Lower lobe of right lung (tissue), 2 donors: ENCODE measurements at places on chromosomes 16 and 17. TPM values are rescaled to one million over a fixed set of nuclear protein-coding genes. Genes with fewer than 3 reads are reported as not detected.

DNA sequence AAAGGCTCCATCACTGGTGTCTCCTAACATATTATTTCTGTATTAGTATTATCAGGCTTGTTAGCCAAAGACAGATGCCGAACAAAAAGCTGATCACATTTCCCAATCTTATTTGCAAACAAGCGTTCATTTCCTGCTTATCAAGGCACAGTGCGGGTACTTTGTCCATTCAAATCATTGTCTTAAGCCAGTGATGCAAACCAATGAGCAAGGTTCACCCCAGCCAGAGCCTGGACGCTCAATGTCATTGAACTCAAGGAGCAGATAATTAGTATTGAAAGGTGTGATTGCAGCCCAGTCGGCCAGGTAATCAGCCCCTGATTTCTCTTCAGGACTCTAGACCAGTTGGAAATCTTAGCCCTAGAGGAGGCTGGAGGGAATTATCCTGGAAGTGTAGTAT is 20.4 kb upstream of the SOX9 start:
- no peak overlapping the region for H3K27ac ChIP-seq
- no peaks in the 10 kb centered on the region for H3K27me3 ChIP-seq
- DNase-seq = no peak
- no peaks in the 10 kb centered on the region for H3K36me3 ChIP-seq
- H3K4me3 ChIP-seq = no peak overlapping the region

DNA sequence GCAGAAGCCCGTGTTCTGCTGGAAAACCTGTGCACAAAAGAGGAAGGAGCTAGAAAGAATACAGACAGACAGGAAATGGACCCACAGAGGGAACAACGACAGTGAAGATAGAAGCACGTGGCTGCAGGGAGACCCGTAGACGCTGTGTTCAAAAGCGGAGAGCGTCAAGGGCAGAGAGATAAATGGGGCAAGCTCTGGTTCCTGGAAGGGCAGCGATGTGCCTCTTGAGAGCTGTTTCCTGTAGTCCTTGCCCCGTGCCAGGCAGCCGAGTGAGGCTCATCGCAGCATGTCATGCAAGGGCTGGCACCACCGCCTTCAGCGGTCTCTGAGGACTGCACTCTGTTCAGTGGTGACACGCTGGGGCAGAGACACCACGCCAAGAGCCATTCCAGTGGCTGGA is 43.6 kb upstream of the CACNG5 start:
- no peak overlapping the region for H3K27ac ChIP-seq
- H3K4me1 ChIP-seq = no peaks in the 10 kb centered on the region
- DNase-seq = no peak
- H3K27me3 ChIP-seq = no peaks in the 10 kb centered on the region
- peaks cover 28% of the 10 kb centered on the region for H3K36me3 ChIP-seq
- H3K4me3 ChIP-seq = no peak overlapping the region

- H3K4me3 ChIP-seq = no peak overlapping the region
- peak; percentile 56 for DNase-seq
- H3K36me3 ChIP-seq = no peaks in the 10 kb centered on the region
- no peak overlapping the region for H3K27ac ChIP-seq
- H3K4me1 ChIP-seq = no peaks in the 10 kb centered on the region
- peaks cover 16% of the 10 kb centered on the region for H3K27me3 ChIP-seq
These were observed 402.7 kb upstream of the TNRC6C start for GRCh38 chr17:77555741-77556291.

- no peaks in the 10 kb centered on the region for H3K36me3 ChIP-seq
- no peaks in the 10 kb centered on the region for H3K4me1 ChIP-seq
- no peaks in the 10 kb centered on the region for H3K27me3 ChIP-seq
- DNase-seq = no peak
- H3K27ac ChIP-seq = no peak overlapping the region
These were observed 9.4 kb upstream of the TOP2A start for GRCh38 chr17:40427002-40427491.

The RAB26 gene
- total RNA-seq = 0.80 TPM

The HNF1B gene
- 15.2 TPM for total RNA-seq

The SCARF1 gene
- total RNA-seq = 37.4 TPM
